ENCODE measurements at places on chromosomes 3 and 15.

GRCh38 chr3:98784042-98784441 is 20.9 kb downstream of the ST3GAL6 start:
- H3K4me1 ChIP-seq, result peaks cover 18% of the 10 kb centered on the region
- peaks cover 44% of the 10 kb centered on the region for H3K36me3 ChIP-seq
- peaks cover 2% of the 10 kb centered on the region for H3K27me3 ChIP-seq
- no peak overlapping the region for H3K27ac ChIP-seq

GRCh38 chr15:38540510-38540909 is 24.1 kb downstream of the RASGRP1 start:
- no peak overlapping the region for H3K27ac ChIP-seq
- H3K27me3 ChIP-seq, result no peaks in the 10 kb centered on the region
- no peak for DNase-seq
- H3K36me3 ChIP-seq, result no peaks in the 10 kb centered on the region

- H3K27ac ChIP-seq, result peak overlapping the region; percentile 71
- peaks cover 6% of the 10 kb centered on the region for H3K27me3 ChIP-seq
- DNase-seq, result no peak
- H3K4me1 ChIP-seq, result peaks cover 59% of the 10 kb centered on the region
- no peaks in the 10 kb centered on the region for H3K36me3 ChIP-seq
These were observed 157.5 kb downstream of the NUP210 start for GRCh38 chr3:13262493-13263211.

GRCh38 chr3:23889386-23889785 is 27.4 kb downstream of the NKIRAS1 start:
- no peak overlapping the region for H3K4me3 ChIP-seq
- DNase-seq, result no peak
- H3K4me1 ChIP-seq, result peaks cover 18% of the 10 kb centered on the region

- no peak overlapping the region for H3K4me3 ChIP-seq
- DNase-seq, result no peak
- peaks cover 34% of the 10 kb centered on the region for H3K4me1 ChIP-seq
- H3K27me3 ChIP-seq, result peaks cover 5% of the 10 kb centered on the region
- no peaks in the 10 kb centered on the region for H3K36me3 ChIP-seq
These were observed 78.7 kb upstream of the TSC22D2 start for GRCh38 chr3:150329408-150329807.

- H3K27ac ChIP-seq, result no peak overlapping the region
- DNase-seq, result no peak
- H3K4me1 ChIP-seq, result peaks cover 77% of the 10 kb centered on the region
- H3K36me3 ChIP-seq, result no peaks in the 10 kb centered on the region
These were observed 13.1 kb upstream of the ETV5 start for GRCh38 chr3:186121968-186122367.

DNA sequence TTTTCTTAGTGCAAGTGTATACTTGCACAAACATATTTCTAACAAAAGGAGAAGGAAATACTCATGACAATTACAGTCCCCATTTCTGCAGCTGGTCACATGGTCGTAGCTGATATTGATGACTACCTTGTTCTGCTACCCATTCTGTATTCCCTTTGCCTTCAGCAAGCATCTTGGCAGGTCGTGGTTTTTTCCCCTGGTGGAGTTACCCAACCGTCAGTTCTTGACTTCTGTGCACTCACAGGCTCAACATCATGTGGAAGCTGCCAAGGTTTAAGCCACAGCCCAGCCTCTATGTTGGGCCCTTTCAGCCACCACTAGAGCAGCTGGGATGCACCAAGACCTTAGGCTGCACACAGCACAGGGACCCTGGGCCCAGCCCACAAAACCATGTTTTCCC is 56.1 kb downstream of the VGLL3 start:
- DNase-seq, result no peak
- no peak overlapping the region for H3K4me3 ChIP-seq
- H3K27me3 ChIP-seq, result no peaks in the 10 kb centered on the region
- no peaks in the 10 kb centered on the region for H3K4me1 ChIP-seq
- H3K27ac ChIP-seq, result no peak overlapping the region

DNA sequence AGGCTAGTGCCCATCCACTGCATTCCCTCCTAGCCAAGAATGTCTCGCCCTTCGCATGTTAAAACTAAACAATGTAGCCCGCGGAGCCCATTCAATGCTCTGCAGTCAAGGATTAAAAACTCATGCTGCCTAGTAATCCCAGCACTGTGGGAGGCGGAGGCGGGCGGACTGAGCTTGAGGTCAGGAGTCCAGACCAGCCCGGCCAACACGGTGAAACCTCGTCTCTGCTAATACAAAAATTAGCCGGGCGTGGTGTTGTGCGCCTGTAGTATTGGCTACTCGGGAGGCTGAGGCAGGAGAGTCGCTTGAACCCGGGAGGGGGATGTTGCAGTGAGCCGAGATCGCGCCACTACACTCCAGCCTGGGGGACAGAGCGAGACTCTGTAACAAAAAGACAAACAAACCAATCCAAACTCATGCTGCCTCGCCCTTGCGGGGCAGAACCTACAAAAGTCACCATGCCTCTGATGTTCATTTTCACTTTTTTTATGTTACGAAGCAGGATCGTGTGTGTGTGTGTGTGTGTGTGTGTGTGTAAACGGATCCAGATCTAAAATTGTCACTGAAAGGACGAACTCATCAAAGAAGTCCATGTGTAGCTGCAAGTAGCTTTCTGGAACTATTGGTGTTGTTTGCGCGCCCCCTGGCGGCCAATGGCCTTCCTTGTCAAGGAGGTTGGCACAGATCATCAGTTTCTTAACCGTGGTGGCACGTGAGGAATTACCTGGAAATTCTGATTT is 54.8 kb upstream of the SPESP1 start:
- peaks cover 18% of the 10 kb centered on the region for H3K27me3 ChIP-seq
- no peak overlapping the region for H3K27ac ChIP-seq
- peak; percentile 97 for DNase-seq
- H3K4me3 ChIP-seq, result peak overlapping the region; percentile 85
- no peaks in the 10 kb centered on the region for H3K36me3 ChIP-seq

DNA sequence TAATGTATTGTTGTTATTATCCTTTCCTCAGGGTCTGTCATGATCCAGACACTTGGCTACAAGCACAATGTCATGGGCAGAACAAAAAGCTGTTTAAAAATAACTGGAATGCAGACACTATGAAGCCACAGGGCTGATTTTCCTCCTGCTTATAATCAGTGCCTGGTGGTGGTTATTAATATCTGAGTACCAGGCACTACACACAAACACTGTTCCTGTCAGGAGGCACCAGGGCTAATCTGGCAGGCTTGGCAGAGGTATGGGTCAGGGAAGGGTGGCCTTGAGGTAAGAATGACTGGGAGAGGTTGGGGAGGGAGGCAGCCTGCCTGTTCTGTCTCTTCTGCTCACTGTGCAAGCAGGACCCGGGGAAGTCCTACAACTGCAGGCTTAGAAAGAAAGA is 67.2 kb downstream of the WDR76 start:
- no peak overlapping the region for H3K4me3 ChIP-seq
- H3K27me3 ChIP-seq, result no peaks in the 10 kb centered on the region
- DNase-seq, result no peak
- H3K4me1 ChIP-seq, result peaks cover 31% of the 10 kb centered on the region
- H3K36me3 ChIP-seq, result no peaks in the 10 kb centered on the region

DNA sequence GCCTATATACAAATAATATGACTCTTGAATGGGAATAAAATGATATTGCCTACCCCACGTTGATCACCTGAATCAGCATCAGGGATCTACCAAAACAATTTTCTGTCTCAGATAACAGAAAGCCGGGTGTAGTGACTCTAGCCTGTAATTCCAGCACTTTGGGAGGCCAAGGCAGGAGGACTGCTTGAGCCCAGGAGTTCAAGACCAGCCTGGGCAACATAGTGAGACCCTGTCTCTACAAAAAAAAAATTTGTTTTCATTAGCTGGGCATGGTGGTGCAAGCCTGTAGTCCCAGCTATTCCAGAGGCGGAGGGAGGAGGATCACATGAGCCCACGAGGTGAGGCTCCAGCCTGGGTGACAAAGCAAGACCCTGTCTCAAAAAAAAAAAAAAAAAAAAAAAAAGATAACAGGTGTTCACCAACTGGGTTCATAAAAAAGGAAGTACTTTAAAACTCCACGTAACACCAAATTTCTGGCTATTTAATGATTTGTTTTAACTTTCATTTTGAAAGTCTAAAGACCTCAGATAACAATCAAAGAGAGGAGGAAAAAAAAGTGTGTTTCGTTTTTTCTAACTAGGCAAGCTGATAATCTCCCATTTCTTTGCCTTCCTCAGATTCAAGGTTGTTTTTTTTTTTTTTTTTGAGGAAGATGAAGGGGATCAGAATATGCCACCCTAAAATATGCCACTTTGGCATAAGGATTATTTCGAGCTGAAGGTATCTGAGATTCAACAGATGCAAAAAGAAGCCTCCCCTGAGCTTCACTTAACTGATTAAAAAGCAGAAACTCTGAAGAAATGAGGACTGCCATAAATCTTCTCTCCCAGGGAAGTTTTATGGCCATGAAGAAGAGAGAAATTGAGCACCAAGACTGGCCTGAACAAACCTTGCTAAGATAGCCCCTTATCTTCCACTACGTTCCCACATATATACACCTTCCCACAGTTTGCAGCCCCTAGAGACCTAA is 44.1 kb downstream of the TRANK1 start:
- H3K27me3 ChIP-seq, result no peaks in the 10 kb centered on the region
- peaks cover 16% of the 10 kb centered on the region for H3K4me1 ChIP-seq
- peak overlapping the region; percentile 48 for H3K27ac ChIP-seq
- no peak for DNase-seq
- peaks cover 56% of the 10 kb centered on the region for H3K36me3 ChIP-seq
- H3K4me3 ChIP-seq, result no peak overlapping the region

GRCh38 chr3:104974316-104974715 is 392.4 kb upstream of the ALCAM start:
- H3K4me3 ChIP-seq, result no peak overlapping the region
- no peak for DNase-seq
- H3K27me3 ChIP-seq, result peaks cover 3% of the 10 kb centered on the region
- no peak overlapping the region for H3K27ac ChIP-seq

- peaks cover 17% of the 10 kb centered on the region for H3K27me3 ChIP-seq
- H3K36me3 ChIP-seq, result no peaks in the 10 kb centered on the region
- no peak overlapping the region for H3K4me3 ChIP-seq
- H3K4me1 ChIP-seq, result peaks cover 36% of the 10 kb centered on the region
These were observed 134.8 kb upstream of the MB21D2 start for GRCh38 chr3:193052354-193053045.

- H3K4me1 ChIP-seq, result peaks cover 22% of the 10 kb centered on the region
- DNase-seq, result no peak
- H3K4me3 ChIP-seq, result no peak overlapping the region
- H3K36me3 ChIP-seq, result no peaks in the 10 kb centered on the region
These were observed 27.6 kb upstream of the RTP4 start for GRCh38 chr3:187340578-187340977.

DNA sequence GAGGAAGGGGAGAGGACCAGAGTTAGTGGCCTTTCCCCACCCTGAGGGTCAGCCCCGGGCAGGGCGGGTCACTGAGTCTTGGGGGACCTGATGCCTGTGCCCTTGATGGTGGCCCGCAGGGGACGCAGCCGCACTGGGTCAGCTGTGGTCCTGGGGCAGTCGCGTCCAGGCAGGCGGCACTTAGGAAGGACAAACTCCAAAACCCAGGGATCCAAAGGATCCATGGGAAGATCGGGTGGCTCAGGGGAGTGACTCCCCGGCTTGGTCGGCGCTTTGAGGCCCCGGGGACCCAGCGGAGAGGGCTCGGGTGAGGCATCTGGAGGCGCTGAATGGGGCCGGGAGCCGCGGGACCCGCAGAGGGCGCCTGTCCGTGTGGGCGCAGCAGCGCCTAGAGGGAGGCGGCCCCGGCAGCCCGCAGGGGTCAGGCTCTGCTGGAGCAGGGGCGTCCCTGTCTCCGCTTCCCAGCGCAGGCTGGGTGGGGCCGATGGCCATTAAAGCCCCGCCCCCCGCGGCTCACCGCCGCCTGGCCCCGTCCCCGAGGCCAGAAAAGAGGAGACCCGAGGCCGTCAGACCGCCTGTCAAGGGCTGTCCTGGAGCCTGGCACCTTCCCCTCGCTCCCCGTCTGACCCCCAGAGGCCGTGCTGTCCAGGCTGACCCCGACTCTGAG is 17.5 kb downstream of the CIDEC start:
- H3K27ac ChIP-seq, result no peak overlapping the region
- peaks cover 14% of the 10 kb centered on the region for H3K27me3 ChIP-seq
- DNase-seq, result peak; percentile 84

DNA sequence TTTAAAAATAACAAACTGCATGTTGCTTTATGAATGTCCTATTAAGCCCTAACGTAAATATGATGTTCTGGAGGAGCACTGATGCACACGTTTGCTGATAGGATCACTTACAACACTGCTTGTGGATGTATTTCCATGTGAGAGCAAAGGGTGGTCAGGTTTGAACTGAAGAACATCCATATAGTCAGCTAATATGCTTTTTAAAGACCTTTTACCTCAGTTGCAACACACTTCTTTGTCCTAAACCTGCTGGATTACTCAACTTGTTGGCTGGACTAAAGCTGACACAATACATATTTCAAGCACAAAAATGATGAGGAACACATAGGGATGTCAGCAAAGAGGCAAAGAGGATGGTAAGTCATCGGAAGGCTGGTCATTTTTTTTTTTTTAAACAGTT is 186.6 kb downstream of the TIGIT start:
- no peaks in the 10 kb centered on the region for H3K36me3 ChIP-seq
- DNase-seq, result no peak

GRCh38 chr3:158458464-158458863 is 112.5 kb upstream of the MLF1 start:
- no peak overlapping the region for H3K27ac ChIP-seq
- peaks cover 10% of the 10 kb centered on the region for H3K4me1 ChIP-seq
- H3K27me3 ChIP-seq, result no peaks in the 10 kb centered on the region
- no peaks in the 10 kb centered on the region for H3K36me3 ChIP-seq

GRCh38 chr3:16060358-16060852 is 114.1 kb upstream of the GALNT15 start:
- peaks cover 17% of the 10 kb centered on the region for H3K4me1 ChIP-seq
- no peak overlapping the region for H3K4me3 ChIP-seq
- no peaks in the 10 kb centered on the region for H3K27me3 ChIP-seq
- DNase-seq, result no peak
- no peak overlapping the region for H3K27ac ChIP-seq
- no peaks in the 10 kb centered on the region for H3K36me3 ChIP-seq

DNA sequence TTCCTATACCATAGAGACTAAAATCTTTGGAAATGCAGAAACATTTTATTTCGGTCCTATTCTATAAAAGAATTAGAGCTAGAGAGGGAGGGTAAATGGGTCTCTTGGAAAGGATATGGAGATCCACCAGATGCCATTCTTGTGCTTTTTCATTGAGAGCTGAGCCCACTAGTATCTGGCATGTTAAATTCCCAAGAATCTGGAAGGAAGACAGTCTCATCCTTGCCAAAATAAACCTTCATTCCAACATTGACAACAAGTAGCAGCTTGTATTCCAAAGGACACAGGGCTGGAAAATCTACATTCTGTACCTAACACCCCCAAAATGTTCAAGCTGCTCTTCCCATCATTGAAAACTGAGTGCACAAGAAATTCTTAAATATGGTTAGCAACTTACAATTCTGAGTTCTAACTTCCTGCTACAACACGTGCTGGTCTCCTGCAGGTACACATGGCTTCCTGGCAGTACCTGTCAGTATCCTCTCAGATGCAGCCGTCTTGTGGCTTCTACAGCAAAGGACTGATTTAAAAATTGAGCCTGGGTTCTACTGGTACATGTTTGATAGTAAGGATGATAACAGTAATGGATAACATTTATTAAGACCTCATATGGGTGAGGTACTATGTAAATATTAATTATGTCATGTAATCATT is 348.1 kb downstream of the SV2B start:
- H3K27me3 ChIP-seq, result peaks cover 3% of the 10 kb centered on the region
- H3K27ac ChIP-seq, result no peak overlapping the region
- no peak overlapping the region for H3K4me3 ChIP-seq
- DNase-seq, result no peak
- H3K4me1 ChIP-seq, result no peaks in the 10 kb centered on the region
- peaks cover 5% of the 10 kb centered on the region for H3K36me3 ChIP-seq
